ENCODE measurements at places on chromosomes 13 and 19. TPM values are rescaled to one million over a fixed set of nuclear protein-coding genes. Genes with fewer than 3 reads are reported as not detected.
A peak's percentile ranks its signal among the peaks of the same experiment; 100 is the strongest.

The GPR180 gene
- total RNA-seq: 10.7 TPM

DNA sequence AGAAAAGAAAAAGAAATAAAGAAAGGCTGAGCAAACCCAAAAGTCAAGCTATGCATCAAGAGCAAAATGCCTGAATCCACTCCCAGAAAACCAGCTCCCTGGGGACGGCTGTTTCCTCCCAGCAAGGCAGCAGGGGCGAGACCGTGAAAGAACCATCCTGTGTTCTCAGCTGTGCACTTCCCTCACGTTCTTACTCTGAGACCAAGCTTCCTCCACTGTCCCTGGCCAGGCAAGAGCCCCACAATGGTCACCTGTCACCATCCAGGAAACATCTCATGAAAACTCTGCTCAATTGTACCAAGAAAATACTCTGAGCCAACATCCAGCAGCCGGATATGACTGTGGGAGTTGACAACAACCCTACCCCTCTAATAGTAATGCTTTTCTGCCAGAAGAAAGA lies 22.9 kb downstream of the RAB20 start:
- DNase-seq: peak; percentile 45

The KIR2DL3 gene
- not detected for total RNA-seq

- no peak for DNase-seq
Observed at GRCh38 chr13:20457670-20458069, 68.0 kb downstream of the CRYL1 start.

DNA sequence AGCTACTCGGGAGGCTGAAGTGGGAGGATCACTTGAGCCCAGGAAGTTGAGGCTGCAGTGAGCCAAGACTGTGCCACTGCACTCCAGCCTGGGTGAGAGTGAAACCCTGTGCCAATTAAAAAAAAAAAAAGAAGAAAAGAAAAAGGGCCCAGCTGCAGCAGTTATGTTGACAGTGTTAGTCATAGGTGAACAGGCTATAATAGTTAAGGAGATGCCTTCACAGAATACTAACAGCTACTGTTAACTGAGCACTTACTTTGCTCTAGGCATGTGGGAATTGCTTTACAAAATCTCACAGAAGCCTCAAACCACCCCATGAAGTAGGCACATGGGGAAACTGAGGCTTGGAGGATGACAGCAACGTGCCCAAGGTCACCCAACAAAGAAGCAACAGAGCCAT lies 3.9 kb downstream of the FBXO17 start:
- DNase-seq: no peak

The GJA3 gene
- 0.11 TPM for total RNA-seq

GRCh38 chr19:56637976-56638555 lies 4.9 kb upstream of the SMIM17 start:
- DNase-seq: peak; percentile 90

DNA sequence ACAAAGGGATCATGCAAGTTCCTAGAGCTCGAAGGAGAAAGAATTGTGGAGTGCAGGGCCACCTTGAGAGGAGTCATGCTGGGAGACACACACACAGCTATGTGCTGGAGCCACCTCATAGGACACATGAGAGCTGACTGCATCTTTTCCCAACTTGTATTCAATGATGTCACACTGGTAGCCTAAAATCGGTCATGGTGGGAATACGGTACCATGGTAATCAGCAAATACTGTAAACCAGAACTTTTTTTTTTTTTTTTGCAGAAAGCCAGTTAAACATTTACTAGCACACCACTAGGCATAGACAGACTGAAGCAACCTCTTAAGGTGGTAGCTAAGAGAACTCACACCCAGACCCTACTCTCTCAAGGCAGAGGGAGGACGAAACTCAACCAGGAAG lies 47.0 kb upstream of the INTS6 start:
- no peak for DNase-seq

- DNase-seq: peak; percentile 75
Observed at GRCh38 chr19:11268783-11269267, 6.5 kb upstream of the DOCK6 start.

- no peak for DNase-seq
Observed at GRCh38 chr13:110446575-110446890, 115.0 kb downstream of the RAB20 start.

- DNase-seq: no peak
Observed at GRCh38 chr19:29162694-29163093, 50.3 kb downstream of the UQCRFS1 start.

GRCh38 chr19:38653028-38653571 lies 5.7 kb downstream of the ACTN4 start:
- no peak for DNase-seq

- DNase-seq: no peak
Observed at GRCh38 chr19:18001777-18002345, 6.1 kb upstream of the ARRDC2 start.

The ZNF560 gene
- total RNA-seq: not detected

DNA sequence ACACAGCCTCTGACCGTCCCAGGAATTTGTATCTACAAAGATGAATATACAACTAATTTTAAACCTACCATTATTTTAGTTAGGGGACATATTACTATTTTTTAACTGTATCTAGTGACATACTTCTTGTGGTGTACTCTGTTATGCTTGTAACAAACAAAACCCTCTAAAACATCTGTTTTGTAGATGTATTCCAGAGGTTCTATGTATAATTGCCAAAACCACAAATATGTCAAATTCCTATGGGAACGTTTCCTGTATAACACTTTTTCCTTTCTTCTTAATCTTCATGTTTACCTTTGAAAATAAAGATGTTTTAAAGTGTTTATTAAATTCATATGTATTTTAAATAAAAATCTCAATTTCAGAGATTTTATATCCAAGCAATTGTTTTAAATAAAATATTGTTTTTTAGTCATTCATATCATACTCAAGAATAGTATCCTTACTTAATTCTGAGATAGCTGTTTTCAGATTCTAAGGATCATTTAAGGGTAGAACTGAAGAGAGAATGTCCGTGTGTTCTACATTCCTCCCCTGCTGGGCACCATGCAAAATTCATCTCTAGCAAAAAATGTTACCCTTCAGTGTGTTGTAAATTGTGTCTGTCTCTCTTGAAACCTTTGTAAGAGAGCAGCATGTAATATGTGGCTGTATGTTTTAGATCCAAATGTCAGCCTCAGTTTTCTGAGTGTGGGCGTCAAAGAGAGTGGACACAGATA lies 1327.7 kb downstream of the EFNB2 start:
- DNase-seq: no peak

DNA sequence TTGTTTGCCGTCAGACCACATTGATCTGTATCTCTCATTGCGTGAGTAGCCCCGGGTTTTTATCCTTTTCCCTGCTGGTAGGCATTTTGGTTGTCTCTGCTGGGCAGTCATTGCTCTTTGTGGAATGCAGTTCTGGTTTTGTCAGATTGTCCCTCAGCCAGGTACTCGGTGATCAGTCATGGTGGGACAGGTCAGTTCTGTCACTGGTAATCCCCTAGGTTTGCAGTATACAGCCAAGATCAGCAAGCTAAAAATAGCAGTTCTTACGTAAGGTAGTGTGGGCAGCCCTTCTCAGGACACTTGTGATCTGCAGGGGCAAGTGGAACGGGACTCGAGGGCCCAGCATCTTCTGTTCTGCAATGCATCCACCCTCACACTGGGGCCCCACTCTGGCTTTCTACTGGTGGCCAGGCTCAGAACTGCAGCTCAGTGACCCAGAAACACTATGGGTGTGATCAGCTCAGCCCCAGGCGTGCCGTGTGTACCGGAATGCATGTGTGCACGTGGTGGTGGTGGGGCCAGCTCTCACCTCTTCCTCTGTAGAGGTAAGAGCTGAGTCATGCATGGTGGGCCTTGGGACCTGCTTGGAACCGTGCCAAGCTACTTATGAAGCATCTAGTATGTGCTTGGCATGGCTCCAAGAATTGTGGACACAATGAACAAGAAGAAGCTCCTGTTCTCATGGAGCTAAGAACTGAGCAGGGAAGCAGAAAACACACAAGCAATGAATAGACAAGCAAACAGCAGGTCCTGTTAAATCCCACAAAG lies 6.3 kb downstream of the PLEKHF1 start:
- peak; percentile 81 for DNase-seq

GRCh38 chr13:57925751-57926150 lies 294.2 kb downstream of the PCDH17 start:
- DNase-seq: no peak

GRCh38 chr19:47095476-47096099 lies 18.0 kb downstream of the ZC3H4 start:
- peak; percentile 28 for DNase-seq

- DNase-seq: no peak
Observed at GRCh38 chr13:100987948-100988347, 313.4 kb upstream of the TMTC4 start.

- peak; percentile 19 for DNase-seq
Observed at GRCh38 chr19:46288896-46289588, 7.8 kb upstream of the HIF3A start.

The NXNL1 gene
- total RNA-seq: not detected

GRCh38 chr19:16449330-16449961 lies 22.3 kb downstream of the EPS15L1 start:
- no peak for DNase-seq

The EDNRB gene
- 29.3 TPM for total RNA-seq

DNA sequence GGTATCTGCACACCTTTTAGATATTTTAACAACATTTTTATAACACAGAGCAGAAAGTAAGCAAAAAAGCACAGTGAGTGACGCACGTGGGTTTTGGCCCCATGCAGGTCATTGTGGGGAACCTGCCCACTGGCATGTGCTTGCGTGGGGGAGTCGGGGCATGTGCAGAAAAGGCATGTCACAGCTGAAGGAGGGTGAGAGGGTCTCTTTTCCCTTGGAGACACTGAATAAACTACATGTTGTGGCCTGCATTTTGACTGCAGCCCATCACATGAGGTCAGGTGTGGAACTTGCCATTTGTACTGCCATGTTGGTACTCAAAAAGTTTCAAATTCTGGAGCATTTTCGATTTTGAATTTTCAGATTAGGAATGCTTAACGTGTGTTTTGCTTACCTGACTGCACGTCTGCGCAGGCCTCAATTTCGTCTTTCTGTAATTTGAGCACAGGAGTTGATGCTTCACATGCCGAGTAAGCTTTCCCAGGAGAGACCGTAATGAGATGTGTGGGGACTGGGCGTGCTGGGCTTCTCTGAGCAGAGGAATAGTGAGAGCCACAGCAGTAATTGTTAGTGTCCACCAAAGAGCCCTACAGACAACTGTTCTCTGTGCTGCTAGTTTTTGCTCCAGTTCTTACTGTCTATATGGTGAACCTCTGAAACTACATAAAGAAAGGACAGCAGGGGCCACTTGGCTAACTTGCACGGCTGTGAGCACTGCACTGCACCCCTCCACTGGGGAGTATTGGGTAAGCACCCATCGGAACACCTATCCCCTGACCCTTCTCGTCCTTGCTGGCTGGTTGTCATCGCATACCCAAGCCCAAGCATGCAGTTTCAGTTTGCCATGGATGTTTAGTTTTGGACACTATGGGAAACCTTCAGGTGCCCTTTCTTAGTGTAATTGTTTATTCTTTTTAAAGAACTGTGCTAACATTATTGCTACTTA lies 72.9 kb upstream of the GPR183 start:
- no peak for DNase-seq

- DNase-seq: no peak
Observed at GRCh38 chr19:14654786-14655560, 19.7 kb downstream of the ADGRE3 start.

The ZNF285 gene
- 4.8 TPM for total RNA-seq

DNA sequence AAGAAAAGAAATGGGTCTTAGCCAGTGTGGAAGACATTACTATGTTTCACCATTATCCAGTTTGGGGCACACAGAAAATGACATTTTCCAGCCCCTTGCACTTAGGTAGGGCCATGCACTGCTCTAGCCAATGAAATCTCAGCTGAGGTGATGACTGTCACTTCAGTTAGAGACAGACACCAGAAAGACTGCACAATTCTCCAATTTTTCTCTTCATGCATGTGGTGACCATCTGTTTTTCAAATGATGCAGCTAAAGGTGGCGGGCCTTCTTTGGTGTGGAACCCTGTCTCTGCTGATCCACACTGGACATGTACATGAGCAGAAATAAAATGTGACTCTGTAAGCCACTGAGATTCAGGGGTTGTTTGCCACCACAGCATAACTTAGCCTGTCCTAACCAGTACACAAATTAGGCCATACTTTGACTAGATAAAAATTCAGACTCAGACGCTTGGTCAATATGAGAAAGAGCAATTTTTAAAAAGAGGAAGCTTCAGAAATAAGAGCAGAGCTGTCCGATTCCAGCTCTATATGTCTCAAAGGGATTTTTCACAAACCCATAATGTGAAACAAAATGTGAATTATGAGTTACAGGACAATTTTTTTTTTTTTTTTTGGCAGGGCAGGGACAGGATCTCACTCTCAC lies 6.7 kb downstream of the ZNF565 start:
- DNase-seq: no peak

DNA sequence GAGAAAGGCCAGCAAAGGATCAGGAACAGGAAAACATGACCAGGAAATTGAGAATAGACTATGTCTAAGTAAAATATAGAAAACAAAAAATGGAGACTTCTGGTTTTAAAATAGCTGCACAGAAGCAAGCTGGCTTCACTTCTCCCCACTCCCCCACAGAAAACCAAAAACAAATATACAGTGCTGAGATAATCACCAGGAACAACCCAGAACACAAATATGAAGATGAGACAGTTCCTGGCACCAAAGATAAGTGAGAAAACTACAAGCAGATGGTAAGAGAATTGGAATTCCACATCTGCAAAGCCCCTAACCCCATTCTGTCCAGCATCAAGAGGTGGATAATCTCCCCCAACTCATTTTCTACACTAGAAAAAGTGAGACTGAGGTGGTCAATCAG lies 397.7 kb downstream of the SUCLA2 start:
- no peak for DNase-seq

The EPSTI1 gene
- 12.8 TPM for total RNA-seq

GRCh38 chr13:97001636-97002035 lies 7.4 kb upstream of the OXGR1 start:
- no peak for DNase-seq

DNA sequence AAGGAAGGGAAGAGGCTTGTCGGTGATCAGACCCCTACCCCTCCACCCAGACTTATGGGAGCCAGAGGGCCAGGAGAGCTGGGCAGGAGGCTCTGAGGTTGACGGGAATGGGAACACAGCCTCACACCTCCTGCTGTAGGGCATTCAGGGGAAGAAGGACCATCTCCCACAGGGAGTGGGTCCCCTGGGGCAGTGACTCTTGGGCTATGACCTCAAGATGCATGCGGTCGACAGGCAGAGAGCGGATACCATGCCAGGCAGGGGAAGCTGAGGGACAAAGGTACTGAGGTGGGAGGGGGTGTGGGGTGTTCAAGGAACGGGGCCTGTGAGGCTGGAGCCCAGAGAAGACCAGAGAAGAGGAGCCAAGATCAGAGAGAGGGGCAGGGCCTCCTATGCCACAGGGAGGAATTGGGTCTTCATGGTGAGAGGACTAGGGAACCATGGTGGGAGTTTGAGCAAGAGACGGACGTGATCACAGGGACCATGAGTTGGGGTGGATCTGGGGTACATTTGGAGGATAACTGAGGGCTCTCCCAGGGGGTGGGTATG lies 4.6 kb upstream of the TCF3 start:
- DNase-seq: no peak

- no peak for DNase-seq
Observed at GRCh38 chr13:97904059-97904458, 49.4 kb upstream of the IPO5 start.

DNA sequence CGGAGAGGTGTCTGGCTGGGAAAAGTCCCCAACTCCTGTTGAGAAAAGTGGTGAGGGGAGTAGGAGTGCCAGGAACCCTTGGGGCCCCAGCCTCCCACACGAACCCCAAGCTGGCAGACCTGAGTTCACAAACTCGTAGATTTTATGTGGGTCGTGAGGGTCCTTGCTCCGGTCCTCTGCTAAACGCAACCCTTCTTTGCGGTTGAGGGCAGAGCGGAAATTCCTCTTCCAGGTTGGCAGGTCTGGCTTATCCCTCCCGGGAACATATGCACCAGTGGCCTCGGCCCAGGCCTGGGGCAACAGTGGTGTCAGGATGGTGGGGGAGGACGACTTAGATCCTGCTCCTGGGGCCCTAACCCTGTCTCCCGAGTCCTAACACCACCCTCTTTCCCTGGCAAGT lies 2.4 kb downstream of the IRF3 start:
- no peak for DNase-seq
